Amygdala (tissue), 56 donors: ENCODE measurements at places on chromosomes 16 and 17.

DNA sequence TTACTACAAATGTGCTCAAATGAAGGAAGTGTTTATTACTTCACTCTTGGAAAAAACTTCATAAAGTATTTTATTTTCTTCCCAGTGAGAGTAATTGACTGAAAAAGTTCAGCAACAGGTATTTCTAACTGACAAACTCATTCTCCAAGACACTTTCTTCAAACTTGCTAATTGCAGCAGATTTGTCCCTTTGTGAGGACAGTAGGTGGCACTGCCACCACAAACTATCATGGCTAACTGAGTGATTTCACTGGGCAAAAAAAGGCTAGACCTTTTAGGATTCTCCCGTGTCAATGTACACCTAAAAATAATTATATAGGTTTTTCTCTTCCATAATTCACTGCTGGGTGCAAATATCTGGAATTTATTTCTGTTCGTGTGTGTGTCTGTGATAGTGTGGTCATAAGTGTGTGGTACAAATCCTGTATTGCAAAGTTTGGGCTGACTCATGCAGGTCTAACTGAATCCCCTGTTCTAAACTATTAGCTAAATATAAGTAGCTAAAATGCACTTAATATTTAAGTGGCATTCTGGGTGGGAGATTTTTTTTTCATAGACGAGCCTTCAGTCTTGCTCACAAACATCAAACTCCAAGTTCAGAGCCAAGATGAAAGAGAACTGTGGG lies 3.9 kb downstream of the HS3ST3A1 start:
- no peak for DNase-seq

- peak; percentile 92 for DNase-seq
Measured at GRCh38 chr17:76072148-76072858, at the start of gene SRP68. Gene SRP68, minus strand, starts transcription at chr17:76072517. Its CDS starts 26 bp downstream, at chr17:76072491.

- no peak for DNase-seq
Measured at GRCh38 chr17:7997186-7997585, 5.2 kb upstream of the GUCY2D start.

DNA sequence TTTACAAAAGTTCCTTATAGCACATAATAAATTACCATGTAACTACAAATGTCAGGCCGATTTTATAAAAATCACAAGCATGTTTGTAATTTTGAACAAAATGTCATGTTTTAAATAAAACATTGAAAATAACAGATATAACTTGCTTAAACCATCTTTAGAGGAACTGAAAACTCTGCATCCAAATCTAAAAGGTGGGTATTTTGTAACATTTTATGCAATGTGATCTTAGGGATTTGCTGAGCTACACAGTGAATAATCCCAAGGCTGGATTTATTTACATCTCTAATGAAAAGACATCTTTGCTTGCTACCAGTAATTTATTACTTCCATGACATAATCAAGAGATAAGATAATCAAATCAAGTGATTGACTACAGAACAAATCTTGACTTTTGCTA lies 47.5 kb downstream of the N4BP1 start:
- no peak for DNase-seq

DNA sequence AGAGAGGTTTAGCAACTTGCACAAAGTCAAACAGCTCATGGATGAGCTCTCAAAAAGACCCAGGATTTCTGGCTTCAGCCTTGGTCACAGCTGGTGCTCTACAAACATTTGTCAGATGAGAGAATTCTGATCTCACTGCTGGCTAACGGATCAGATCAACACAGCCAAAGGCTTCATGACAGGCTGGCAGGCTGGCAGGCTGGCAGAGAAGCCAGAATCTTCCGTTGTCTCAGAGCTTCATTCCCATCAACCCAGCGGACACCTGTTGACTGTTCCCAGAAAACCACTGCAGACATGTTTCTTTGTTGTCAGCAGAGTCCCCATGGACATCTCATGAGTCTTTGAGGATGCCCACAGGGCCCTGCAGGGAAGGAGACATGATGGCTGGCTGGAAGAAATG lies 303.8 kb upstream of the ASIC2 start:
- DNase-seq: no peak

GRCh38 chr16:1953734-1954133 lies 755 bp downstream of the RPL3L start:
- DNase-seq: no peak

GRCh38 chr16:55634193-55634592 lies 21.6 kb upstream of the SLC6A2 start:
- no peak for DNase-seq

- no peak for DNase-seq
Measured at GRCh38 chr17:73069164-73069770, 23.2 kb downstream of the SLC39A11 start.

DNA sequence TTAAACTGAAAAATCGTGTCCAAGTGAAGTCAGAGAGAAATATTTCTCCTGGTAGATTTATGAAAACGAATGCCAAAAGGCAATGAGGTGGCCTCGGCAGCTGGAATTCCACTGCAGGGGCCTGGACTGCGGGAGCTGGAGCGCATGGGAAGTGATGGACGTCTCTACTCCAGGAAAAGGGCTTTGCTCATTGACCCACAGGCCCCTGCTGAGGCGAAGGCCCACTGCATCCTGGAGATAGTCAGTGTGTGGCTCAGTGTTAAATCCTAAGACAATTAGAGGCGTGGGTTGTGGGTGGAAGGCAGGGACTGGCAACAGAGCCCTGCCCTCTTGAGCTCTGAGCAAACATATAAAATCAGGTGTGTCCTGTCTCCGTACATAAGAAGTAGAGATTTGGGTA lies 191.4 kb downstream of the SLC39A11 start:
- DNase-seq: no peak

- no peak for DNase-seq
Measured at GRCh38 chr16:31713945-31714902, 159.4 kb upstream of the ZNF267 start.

- DNase-seq: no peak
Measured at GRCh38 chr17:48819466-48819865, 2.4 kb upstream of the TTLL6 start.

GRCh38 chr17:31754239-31754945 lies 104.7 kb downstream of the COPRS start:
- DNase-seq: no peak

- peak; percentile 27 for DNase-seq
Measured at GRCh38 chr17:63436523-63437110, 9.5 kb downstream of the CYB561 start.

DNA sequence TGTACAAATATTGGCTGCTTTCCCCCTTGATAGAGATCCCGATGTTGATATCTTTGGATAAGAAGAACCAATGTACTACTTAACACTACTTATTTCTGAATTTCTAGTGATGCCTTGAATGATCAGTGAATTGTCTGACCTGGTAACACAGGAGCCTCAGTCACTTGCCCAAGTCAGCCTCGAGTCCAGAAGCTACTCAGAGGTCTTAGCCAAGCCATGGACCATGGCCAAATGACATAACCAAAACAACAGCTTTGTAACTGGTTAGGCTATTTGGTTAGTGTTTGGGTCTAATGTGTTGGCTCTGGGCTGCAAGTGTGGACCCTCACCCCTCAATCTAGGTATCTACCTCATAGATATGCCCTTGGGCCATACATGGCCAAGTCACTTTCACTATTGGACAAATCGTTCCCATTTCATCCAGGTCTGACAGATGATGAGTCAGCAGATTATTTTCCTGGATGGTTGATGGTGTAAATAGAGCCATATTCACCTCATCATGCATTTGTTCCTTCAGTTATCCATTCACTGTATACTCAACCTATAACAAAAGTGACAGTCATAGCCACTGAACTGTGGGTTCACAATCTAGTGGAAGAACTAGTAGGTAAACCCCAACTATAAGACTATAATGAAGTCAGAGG lies 3.5 kb downstream of the RBFOX1 start:
- no peak for DNase-seq

GRCh38 chr17:8849311-8850041 lies 18.0 kb downstream of the PIK3R6 start:
- DNase-seq: no peak

DNA sequence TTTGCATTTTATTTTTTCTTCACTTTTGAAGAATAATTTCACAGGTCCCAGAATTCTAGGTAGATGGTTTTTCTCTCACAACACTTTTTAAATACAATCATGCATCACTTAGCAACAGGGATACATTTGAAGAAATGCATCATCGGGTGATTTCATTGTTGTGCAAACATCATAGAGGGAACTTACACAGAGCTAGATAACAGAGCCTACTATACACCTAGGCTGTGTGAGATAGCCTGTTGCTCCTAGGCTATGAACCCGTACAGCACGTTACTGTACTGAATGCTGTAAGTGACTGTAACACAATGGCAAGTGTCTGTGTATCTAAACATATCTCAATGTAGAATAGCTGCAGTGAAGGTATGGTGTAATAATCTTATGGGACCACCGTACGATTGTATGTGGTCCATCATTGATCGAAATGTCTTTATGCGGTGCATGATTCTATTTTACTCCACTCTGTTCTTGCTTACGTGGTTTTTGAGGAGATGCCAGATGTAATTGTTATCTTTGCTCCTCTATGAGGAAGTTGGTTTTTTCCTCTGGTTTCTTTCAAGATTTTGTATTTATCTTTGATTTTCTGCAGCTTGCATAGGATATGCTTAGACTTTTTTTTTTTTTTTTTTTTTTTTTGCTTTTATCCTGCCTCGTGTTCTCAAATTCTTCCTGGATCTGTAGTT lies 35.5 kb upstream of the TMEM92 start:
- no peak for DNase-seq

DNA sequence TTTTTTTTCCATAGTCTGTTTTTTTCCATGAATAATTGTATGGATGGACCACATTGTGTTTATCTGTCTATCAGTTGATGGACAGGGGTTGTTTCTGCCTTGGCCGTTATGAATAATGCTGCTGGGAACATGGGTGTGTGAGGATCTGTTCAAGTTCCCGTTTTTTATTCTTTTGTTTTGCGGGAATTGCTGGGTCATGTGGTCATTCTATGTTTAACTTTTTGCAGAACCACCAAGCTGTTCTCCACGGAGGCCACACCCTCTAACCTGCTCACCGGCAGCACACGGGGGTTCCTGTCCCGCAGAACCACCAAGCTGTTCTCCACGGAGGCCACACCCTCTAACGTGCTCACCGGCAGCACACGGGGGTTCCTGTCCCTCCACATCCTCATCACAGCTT lies 5.9 kb upstream of the MSLN start:
- DNase-seq: no peak

- no peak for DNase-seq
Measured at GRCh38 chr17:55624772-55625433, 97.8 kb downstream of the TMEM100 start.

- DNase-seq: no peak
Measured at GRCh38 chr17:69540356-69540755, 125.9 kb downstream of the MAP2K6 start.

DNA sequence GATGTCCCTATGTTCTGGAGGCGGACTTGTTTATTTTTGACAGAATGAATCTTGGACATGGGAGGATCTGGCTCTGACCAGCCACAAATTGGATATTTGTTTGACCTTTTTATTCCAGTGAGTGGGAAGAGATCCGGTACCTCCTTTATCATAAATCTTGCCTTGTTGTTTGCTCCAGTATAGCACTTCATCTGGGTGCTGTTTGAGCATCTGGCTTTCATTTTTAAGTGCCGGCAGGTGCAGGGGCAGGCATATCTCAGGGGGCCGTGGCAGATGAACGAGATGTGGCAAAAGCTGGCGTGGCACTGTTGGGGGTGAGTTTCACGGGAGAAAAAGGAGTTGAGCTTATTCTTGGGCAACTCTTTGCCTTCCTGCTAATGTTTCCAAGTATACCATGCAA lies 37.8 kb downstream of the MSI2 start:
- DNase-seq: no peak

- DNase-seq: no peak
Measured at GRCh38 chr17:82911822-82912221, 72.0 kb upstream of the ZNF750 start.

DNA sequence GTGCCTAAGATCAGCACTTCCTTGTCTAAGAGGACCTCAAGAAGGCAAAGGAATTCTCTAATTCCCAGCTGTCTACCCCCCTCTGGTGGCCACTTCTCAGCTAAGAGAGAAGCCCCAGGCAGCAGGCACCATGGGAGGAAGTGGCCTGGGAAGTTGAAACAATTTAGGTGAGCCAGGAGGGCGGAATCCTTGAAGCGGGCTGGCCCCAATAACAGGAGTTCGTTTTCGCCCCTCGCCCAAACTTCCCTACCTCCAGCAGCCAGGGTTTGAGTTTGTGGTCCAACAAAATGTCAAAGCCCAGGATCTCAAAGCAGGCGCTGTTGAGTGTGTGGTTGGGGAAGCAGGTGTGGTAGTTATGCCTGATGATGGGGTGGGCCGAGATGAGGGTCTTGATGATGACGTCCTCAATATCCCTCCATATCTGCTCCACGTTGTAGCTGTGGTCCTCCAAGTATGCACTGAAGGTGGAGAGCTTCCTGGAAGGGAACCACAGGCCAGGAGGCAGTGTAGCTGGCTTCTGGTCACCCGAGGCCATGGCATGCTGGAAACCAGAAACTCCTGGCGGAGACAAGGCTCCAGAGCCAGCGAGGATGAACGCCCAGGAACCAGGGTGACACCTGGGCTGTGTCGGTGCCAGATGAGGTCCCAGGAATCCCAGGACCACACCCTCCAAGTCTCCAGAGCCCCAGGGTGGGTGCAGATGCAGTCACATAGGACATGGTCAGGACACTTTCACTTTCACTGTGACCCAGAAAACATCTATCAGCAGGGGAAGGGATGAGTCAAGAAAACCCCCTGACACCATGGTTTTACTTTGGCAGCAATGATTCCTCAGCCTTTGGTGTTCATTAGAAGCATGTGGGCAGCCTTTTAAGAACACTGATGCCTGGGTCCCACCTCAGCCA lies 25.6 kb downstream of the TTLL6 start:
- DNase-seq: peak; percentile 7

- DNase-seq: no peak
Measured at GRCh38 chr17:38900978-38901656, 24.3 kb upstream of the LASP1NB start.

DNA sequence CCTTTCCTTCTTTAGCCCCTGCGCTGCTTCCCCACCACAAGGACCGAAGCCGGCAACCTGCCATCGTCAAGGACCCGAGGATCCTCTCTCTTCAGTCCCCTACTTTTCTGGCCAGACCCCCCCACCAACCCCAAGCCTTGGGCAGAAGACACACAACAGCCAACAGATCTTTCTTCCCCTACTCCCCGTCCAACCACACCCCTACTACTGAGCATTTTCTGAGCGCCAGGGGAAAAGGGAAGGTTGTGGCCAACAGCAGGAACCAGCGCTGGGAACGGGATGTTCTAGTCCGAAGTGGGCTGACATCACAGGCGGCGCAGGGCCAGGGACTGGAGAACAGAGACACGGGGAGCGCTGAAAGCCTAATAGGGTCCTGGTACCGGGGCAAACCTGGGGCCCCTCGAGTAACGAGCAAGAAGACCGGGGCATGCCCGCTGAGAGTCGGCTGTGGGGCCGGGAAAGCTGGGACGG lies 528 bp downstream of the PER1 start:
- DNase-seq: peak; percentile 74

- no peak for DNase-seq
Measured at GRCh38 chr16:85730186-85730465, 20.8 kb downstream of the C16orf74 start.

DNA sequence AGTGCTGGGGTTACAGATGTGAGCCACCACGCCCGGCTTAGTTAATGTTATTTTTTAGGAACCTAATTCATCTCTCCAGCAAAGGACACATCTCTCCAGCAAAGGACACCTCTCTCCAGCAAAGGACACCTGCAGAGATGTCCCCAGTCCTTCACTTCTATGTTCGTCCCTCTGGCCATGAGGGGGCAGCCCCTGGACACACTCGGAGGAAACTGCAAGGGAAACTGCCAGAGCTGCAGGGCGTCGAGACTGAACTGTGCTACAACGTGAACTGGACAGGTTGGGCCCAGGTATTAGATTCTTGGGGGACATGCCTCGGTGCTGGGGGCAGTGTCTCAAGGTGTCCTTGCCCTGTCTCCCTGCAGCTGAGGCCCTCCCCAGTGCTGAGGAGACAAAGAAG lies 4.7 kb downstream of the PFAS start:
- DNase-seq: peak; percentile 3
